ENCODE measurements at places on chromosomes 4 and X.
A peak's percentile ranks its signal among the peaks of the same experiment; 100 is the strongest.

DNA sequence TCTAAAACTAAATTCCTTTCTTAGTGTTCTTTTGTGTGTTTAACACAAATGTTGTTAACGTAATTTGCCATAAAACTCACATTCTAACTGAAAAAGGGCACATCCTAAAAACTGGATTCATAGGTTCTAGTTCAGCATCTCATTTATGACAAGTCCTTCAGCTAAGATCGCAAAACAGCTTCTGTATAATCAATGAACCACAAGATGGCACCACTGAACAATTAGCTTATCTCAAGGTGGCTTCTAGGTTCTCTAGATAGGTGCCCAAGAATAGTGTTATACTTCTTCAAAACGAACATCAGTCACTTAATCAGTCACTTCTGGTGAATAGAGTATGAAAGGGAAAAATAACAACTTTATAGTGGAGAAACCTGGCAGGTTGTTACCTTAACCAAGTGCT is 54.3 kb downstream of the NRK start:
- DNase-seq, result no peak

- no peak for DNase-seq
Observed at GRCh38 chrX:43224496-43224895, 431.6 kb upstream of the MAOA start.

DNA sequence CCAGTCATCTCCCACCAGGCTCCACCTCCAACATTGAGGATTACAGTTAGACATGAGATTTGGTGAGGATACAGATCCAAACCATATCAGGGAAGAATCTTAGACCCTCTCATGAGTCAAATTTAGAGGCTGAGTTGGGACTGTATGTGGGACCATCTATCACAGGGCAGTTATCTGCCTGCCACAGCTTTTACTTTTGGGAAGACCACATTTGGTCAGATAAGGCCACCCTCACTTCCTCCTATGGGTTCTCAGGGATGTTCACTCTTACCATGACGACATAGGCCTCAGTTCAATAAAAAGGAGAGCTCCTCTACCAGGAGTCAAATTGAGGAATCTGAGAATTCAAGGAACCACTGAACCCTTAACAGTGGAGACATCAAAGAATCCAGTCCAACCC is 2.1 kb downstream of the MAGEB2 start:
- DNase-seq, result no peak

GRCh38 chr4:117134386-117134785 is 49.0 kb upstream of the TRAM1L1 start:
- DNase-seq, result peak; percentile 73

DNA sequence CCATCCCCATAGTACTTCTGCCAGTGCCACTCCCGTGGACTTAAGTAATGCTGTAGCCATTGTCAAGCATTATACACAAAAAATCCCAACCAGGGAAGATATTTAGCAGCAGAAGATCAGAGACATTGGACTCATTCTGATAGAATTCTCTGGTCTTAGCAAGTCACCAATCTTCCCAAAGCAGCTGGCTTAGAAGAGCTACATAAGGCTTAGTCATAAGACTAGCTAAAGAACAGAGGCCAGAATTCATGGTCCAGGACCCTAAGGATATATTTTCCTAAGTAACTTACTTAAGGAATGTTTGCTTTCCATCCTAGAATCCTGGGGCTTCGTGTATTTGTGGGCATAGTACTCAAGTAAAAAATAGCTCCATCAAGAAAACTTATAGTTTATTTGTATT is 100.3 kb upstream of the SLIT2 start:
- DNase-seq, result no peak

GRCh38 chrX:12992544-12993118 is 17.7 kb downstream of the TMSB4X start:
- DNase-seq, result no peak

DNA sequence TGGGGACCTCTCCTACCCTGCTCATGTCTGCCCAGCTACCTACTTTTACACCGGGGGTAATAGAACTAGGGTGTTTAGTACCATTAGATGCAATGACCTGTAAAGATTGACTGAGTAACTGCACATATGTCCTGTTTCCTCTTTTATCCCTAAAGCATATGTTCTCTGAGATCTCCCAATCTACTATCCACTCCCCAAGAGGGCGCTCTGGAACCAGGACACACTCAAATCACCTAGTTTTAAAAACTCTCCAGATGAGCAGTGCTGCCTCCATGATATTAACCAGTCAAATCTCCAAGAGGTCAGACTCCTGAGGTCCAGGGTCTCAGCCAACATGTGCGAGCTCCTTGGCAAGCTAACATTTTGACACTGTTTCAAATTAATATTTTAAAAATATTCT is 87.0 kb upstream of the TSPAN5 start:
- no peak for DNase-seq

- DNase-seq, result peak; percentile 26
Observed at GRCh38 chr4:11614426-11614825, 185.7 kb upstream of the HS3ST1 start.

GRCh38 chr4:11039634-11040131 is 355.1 kb upstream of the CLNK start:
- DNase-seq, result no peak

- DNase-seq, result no peak
Observed at GRCh38 chr4:107561481-107561880, 158.6 kb downstream of the PAPSS1 start.

DNA sequence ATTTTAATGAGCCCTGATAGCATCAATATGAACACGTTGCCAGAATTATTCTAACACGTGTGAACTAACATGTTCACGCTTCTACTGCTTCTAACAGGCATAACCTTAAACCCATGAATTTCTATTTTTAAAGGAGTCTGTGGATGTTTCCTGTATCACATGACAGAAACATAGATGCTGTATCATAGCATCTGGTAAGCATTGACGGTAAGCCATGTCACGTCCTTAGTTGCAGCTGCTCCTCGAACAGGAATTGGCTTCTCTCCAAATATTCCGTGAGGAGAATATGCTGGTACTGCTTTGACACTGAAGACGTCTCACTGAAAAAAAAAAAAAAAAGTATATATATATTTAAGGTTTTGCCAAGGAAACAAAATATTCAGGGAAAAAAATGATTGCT is 105.1 kb upstream of the MXRA5 start:
- no peak for DNase-seq

- DNase-seq, result no peak
Observed at GRCh38 chrX:77342004-77342403, 105.2 kb upstream of the FGF16 start.

DNA sequence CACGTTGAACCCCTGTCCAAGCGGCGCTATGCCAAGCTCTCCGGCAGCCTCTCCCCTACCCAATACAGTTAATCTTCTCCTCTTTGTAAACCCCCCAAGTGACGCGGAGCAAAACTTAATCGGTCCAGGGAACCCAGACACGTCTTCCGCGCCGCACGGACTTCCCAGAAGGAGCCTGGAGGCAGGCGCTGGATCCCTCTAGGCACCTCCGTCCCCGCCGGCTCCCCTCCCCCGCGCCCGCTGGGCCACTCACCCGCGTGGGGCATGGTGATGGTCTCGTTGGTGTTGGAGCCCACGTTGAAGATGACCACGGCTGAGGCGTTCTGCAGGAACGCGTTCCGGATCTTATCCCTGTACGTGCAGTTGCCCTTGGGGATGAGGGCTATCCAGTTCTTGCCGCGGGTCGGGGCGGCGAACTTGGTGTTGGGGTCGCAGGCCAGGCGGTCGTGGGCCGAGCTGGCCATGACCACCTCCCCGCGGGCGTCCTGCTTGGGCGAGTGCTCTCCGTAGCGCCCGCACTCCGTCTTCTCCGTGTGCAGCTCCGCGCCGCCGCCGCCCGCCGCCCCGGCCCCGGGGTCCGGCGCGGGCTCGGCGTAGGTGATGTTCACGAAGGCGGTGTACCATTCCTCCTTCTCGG is 1.1 kb downstream of the RNF150 start:
- peak; percentile 47 for DNase-seq

- DNase-seq, result no peak
Observed at GRCh38 chrX:7263961-7264360, 116.0 kb upstream of the PUDP start.

DNA sequence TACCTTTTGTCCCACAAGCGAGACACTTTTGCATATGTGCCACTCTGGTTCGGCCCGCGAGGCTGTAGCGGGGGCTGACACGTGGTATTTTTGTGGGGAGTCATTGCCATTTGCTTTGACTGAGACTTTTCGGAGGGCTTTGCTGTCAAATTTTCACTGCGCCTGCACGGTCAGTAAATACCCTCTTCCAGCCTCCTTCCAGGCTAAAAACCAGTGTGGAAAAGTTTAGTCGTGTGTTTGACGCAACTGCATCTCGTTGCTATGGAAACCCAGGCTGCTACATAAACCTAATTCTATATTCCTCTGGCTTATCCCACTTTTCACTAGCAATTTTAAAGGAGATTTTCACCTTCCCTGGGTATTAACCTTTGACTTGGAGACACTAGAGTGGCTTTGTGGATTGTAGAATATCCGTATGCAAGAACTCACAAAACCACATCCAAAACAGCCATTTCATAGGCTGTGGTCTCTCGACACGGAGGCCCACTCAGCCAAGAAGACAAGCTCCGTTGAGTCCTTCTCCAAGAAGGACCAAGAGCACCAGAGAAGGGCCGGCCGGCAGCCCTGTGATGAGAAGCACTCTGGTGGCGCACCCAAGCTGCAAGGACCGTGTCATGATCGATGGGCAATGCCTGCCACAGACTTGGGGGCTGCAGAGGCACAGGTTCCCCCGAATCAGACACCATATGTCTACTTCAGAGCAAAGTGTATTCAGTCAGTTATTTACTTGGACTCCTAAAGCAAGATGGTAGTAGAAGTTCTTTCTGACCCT is 38.4 kb upstream of the ENPP6 start:
- DNase-seq, result no peak

- DNase-seq, result no peak
Observed at GRCh38 chr4:87856816-87857215, 24.0 kb downstream of the MEPE start.

GRCh38 chrX:109393859-109394258 is 88.0 kb downstream of the GUCY2F start:
- no peak for DNase-seq

- DNase-seq, result no peak
Observed at GRCh38 chr4:186708554-186708953, 15.1 kb downstream of the FAT1 start.

DNA sequence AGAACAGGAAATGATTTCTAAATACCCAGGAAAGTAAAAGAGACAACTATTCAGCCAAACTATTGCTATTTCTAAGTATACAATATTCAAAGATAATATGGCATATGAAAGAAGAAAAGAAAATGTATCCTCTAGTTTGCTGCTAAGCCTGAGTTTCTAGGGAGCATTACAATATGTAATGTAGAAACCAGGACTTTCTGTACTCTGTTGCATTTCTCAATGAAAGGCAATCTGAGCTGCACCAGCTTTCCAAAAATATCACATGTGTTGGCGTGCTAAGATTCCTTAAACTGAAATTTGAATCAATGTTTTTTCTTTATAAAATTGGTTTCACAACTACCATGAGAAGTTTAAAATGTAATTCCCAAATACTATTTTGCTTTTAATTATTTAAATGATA is 129.6 kb downstream of the ANK2 start:
- DNase-seq, result no peak

- no peak for DNase-seq
Observed at GRCh38 chrX:100750883-100751282, 19.0 kb upstream of the SYTL4 start.

DNA sequence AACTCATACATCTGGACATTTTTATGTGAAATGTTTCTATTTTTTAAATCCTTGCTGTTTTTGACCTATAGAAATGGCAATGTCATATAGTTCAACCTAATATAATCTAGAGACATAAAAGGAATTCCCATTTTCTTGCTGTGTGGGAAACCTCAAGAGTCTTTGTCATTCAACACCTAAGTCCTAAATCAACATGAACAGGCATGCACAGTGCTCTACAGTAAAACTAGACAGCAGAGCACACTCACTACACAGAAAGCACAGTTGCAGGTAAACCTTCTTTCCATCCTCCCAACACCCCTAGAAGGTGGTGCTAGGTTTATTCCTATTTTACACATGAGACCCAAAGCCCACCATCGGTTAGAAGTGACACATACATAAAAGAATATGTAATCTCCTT is 79.1 kb upstream of the C1QTNF7 start:
- no peak for DNase-seq

DNA sequence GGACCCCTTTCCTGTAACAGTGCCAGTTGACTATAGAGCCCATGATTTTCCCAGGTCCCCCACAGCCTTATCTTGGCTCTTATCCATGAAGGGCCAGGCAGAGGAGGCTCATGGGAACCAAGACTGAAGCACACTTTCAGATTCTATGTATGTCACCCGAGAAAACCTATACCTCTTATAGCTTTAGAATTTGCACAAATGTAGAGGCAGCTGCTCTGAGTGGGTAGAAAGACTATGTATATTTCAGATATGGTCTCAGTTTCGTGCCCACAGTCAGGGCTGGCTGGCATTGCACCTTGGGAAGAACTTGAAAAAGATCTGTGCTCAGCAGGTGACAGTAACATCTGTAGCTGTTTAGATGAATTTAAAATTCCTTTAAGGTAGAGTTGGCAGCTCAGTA is 8.3 kb upstream of the LNX1 start:
- no peak for DNase-seq

DNA sequence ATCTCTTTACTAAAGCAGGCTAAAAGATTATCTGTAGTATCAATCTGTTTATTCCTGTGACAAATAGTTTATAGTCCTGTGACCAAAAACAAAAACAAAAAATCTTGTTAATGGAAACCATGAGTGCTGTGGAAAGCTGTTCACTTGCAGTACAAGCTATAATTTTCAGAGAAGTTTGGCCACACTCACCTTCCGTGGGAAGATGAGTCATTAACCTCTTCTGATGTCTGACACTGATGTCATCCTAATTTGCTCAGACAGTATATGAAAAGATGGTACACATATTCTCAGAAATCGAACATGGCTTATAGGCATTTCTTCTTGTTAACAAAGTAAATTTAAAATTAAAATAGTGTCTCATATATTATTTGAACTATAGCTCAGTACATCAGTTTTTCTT is 19.9 kb upstream of the ENPP6 start:
- DNase-seq, result no peak

DNA sequence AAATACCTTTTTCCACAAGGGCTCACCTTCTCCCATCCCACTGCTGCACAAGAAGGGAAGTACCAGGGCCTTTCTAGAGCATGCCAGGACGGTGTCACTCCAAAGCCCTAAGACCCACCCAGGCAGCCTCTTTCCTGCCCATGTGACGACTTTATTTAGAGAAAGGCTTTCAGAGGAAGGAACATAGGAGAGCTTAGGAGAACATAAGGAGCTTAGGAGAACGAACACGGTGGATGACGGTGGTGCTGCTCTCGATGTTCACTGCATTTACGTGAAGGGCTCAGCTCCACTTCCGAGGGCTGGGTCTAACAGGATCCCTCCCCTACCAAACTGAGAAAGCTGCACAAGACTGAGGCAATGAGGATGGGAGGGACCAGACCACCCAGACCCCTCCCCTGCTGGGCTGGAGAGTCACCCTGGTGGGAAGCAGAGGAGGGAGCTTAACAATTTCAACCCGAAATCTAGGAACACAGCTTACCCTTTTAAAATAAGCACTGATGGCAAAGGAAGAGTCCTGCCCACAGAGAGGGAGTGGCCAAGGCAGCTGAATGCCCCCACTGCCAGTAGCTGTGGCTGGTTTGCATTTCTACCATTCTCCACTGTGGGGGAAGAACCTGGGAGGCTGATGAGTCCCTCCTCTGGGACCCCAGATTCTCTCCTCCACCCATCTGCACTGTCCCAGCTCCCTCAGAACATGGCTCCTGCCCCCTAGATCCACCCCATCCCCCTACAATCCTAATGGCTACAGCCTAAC is 29.8 kb downstream of the ZFYVE28 start:
- no peak for DNase-seq

GRCh38 chr4:54063737-54064316 is 578 bp downstream of the CHIC2 start:
- peak; percentile 32 for DNase-seq

- no peak for DNase-seq
Observed at GRCh38 chrX:24027985-24028384, 999 bp upstream of the KLHL15 start.

Measured in left kidney (tissue), 8 donors.